Myocyte (in vitro differentiated cells): ENCODE measurements at places on chromosomes 7 and 10. TPM values are rescaled to one million over a fixed set of nuclear protein-coding genes. Genes with fewer than 3 reads are reported as not detected.

DNA sequence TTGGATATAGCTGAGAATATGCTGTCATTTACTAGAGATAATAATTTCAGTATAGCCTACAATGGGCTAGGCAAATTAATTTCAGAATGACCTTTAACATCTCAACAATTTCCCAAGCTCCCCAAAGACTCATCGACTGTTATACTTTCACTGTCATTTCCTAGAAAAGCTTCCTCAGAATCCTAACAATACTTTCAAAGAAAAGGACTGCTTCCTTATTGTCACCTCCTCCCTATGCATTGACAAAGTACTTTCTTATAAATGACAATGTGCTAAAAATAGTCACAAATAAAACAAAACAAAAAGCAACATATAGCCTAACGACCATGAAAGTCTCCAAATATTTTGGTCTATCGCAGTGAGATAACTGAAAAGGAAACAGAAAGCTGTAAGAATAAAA lies 272.6 kb downstream of the ELMO1 start:
- DNase-seq, result no peak

DNA sequence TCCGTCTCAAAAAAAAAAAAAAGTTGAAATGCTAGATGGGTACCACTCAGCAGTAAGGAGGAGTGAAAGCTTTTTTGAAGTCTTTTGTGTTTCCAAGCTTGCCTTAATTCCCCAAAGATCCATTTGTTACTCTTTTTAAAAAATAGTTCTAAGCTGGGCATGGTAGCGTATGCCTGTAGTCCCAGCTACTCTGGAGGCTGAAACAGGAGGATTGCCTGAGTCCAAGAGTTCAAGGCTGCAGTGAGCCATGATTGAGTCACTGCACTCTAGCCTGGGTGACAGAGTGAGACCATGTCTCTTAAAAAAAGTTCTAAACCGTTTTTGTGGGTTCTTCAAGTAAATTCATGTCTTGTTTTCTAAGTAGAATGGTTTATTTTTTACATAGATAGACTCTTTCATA lies 5.3 kb downstream of the TBC1D12 start:
- DNase-seq, result no peak

GRCh38 chr10:11522821-11523245 lies 88.6 kb downstream of the USP6NL start:
- no peak for DNase-seq

GRCh38 chr7:24786941-24787340 lies 29.7 kb upstream of the GSDME start:
- DNase-seq, result peak; percentile 99

DNA sequence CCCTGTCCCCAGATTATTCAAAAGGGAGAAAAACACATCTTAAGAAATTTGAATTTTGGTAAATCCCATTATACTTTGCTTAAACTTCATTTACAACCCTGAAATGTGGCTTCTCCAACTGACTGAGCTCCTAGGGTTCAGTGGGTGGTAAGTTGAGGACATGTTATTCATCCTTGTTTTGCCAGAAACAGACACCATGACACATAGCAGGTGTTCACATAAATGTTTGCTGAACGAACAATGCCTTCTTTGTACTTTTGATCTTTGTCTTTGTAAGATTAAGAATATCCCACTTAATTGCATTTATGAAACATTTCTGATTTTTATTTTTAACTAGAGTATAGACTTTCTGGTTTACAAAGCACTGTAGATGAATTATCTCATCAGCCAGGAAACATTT lies 209.7 kb downstream of the GPAM start:
- DNase-seq, result peak; percentile 11

DNA sequence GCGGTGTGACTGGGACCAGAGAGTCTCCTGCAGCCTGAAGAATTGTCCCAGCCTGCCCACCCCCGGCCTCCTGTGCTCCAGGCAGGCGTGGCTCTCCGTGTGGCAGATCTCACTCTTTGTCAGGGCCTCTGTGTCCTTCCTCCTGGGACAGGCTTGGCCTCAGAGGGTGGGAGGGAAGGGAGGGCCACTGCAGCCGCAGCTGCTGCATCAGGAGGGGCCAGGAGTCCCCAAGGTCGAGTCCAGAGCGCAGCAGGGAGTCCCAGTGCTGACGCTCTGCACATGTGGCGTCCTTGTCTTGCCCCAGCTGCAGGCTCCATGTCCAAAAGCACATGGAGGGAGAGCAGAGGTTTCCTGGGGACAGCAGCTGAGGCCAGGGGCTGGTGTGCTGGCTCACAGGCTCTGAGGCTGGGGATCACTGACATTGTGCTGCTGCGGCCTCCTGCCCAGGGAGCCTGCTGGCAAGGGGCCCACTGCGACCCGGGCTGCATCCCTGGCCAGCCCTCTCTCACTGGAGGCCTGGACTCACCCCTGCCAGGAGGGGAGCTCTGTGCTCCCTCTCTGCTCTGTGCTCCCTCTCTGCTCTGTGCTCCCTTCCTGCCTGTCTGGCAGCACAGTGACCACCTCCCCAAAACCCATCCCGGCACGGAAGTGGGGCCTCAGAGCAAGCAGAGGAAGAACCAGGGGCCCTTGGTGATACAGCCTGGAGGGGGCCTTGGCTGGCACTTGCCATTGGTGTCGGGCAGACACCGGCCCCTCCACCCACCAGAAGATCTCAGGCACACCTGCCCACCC lies 114.6 kb upstream of the RET start:
- DNase-seq, result no peak

GRCh38 chr7:69864822-69865221 lies 266.5 kb downstream of the AUTS2 start:
- no peak for DNase-seq

DNA sequence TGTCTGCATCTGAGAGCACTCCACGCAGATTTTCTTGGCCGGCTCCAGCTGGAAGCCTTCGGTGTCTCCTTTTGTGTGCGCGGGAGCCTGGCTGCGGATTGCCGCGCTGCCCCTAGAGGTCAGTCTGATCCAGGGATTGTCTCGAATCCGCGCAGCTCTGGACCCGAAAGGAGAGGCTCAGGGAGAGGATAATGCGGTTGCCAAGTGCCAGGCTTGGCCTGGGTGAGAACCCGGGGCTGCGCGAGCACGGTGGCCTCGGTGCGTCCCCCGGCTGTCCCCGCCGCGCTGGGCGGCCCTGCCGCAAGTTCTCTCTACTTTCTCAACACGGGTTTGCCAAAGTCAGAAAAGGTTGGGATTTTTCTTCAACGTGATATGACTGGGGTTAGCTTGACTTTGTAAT lies 140.9 kb downstream of the ADCYAP1R1 start:
- DNase-seq, result peak; percentile 35

DNA sequence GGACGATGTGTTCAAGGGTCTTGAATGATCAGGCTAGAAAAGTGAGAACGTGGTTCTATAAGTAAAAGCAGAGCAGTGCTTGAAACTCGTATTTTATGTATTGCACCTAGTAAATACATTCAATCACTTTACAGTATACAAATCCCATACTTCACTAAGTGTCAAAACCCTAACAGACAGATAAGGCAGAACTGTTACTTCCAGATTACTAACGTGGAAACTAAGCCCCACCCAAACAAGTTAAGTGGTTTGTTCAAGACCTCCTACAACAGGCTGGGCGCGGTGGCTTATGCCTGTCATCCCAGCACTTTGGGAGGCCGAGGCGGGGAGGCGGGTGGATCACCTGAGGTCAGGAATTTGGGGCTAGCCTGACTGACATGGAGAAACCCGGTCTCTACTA lies 9.2 kb upstream of the MYO1G start:
- DNase-seq, result no peak

GRCh38 chr10:10385831-10386230 lies 631.8 kb upstream of the CELF2 start:
- no peak for DNase-seq

DNA sequence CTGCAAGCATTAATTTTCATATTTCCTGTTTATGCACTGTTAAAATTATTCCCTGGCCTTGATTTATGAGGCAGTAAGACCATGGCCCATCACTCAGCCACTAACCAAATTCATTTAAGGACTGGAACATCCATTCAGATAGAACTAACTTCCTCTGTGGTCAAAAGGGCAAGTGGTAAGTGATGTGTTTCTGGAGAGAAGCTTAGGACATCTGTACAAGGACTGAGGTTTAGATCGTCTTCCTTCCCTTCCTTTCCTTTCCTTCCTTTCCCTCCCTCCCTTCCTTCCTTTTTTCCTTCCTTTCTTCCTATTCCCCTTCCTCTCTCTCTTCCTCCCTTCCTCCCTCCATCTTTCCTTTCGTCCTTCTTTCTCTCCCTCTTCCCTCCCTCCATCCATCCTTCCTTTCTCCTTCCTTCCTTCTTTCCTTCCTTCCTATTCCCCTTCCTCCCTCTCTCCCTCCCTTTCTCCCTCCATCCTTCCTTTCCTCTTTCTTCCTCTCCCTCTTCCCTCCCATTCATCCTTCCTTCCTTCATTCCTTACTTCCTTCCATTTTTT lies 1019.4 kb downstream of the TYW1 start:
- no peak for DNase-seq

GRCh38 chr10:5765617-5766016 lies 47.6 kb downstream of the GDI2 start:
- no peak for DNase-seq

DNA sequence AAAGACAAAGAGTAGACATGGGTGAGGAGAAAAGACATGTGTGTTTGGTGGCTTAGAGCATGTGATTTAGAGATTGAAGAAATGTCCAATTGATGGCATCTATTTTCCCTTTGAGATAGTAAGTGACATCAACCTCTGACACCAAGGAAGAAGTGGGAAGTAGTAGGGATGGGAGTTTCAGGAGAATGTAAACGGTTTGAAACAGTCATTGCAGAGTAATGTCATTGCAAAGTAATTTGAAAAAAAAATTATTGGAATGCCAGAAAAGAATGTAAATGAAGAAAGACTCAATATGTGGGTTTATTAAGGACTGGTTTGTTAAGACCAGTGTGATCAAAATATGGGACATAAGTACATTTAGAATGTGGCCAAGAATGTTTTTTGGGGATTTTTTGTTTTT lies 26.6 kb downstream of the GNG11 start:
- no peak for DNase-seq

GRCh38 chr10:61701055-61701705 lies 38.5 kb downstream of the CABCOCO1 start:
- peak; percentile 8 for DNase-seq

GRCh38 chr7:159175792-159176191 lies 31.1 kb upstream of the VIPR2 start:
- DNase-seq, result no peak

DNA sequence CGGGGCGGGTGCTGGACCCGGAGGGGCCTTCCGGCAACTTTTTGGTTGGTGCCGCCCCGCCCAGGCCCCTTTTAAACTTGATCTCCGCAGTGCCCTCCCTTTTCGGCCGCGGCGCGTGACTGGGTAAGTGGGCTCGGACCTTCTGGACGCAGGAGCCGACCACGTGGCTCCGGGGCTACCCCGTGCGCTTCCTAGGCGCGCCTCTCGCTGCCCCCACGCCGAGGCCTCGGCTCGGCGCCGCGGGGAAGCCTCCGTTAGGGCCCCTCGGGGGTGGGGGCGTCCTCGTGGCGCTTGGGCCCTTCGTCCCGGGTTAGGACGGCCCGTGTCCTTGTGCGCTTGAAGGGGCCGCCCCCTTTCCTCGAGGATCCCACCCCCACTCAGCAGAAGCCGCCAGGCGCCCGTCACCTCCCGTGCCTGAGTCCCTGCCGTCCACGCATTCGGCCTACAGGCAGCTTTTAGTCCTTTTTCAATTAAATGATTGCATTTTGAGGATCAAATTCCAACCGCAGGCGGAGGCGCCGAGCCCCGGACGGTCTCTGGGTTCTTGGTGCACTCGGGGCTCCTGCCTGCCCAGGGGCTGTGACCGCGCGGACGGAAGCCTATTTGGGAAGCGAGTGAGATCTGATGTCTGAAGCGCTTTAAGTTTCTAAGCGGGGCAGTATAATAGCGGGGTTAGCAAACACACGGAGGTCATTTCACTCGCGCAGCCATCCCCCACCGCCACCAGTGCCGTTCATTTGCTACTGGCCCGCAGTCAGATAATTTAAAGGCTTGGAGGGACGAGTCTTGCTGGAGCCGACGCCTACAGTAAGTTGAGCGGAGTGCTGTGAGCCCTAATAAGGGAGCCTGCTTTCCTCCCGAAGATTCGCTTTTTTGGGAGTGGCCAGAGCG lies 31.8 kb upstream of the TOMM7 start:
- peak; percentile 97 for DNase-seq

DNA sequence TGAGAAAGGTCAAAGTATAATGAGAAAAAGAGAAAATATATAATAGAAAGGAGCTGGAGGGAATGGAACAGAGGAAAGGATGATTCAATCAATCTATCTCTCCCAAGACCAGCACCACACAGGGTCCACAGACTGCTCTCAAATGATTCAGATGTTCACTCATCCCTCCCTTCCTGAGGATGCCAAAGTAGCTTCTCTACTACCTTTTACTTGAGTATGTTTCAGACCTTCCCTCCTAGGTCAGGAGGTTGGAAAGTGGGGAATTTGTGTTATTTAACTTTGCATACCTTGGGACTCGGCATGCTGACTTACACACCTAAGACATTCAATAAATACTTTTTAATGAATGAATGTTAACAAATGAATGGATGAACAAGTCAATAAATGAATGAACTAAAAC lies 30.6 kb downstream of the CPVL start:
- DNase-seq, result no peak

DNA sequence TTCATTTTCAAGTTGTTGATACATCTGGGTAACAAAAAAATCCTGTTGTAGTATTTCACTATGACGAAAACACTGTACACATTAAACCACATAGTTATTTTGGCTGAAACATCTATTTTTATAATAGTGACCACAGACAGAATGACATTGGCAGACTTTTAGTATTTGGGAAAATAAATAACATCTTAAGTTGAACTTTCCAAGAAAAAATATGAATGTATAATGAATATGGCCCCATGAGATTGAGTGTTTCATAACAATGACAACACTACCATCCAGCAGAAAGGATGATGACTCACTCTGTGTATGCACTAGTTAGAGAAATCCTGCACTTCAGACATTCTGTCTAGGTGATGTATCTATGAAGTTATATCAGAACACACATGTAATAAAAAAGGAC lies 118.1 kb downstream of the SEMA3D start:
- peak; percentile 10 for DNase-seq

- DNase-seq, result no peak
Measured at GRCh38 chr10:99528494-99529441, 4.0 kb upstream of the NKX2-3 start.

The GPR158 gene
- 1.8 and 2.2 TPM in 2 replicates for total RNA-seq

The GRM8 gene
- 0.72 and 0.99 TPM in 2 replicates for total RNA-seq

The DPP6 gene
- total RNA-seq, result not detected in 2 replicates

The SKIDA1 gene
- total RNA-seq, result 0.26 and 0.37 TPM in 2 replicates

The UPP1 gene
- total RNA-seq, result 7.5 and 7.7 TPM in 2 replicates

The AASS gene
- 20.1 and 23.6 TPM in 2 replicates for total RNA-seq

The GCK gene
- 0.13 TPM in 1 of 2 replicates, not detected in the other for total RNA-seq

The SUN3 gene
- total RNA-seq, result 0.32 TPM in 1 of 2 replicates, not detected in the other

The ATG9B gene
- 0.11 and 0.21 TPM in 2 replicates for total RNA-seq

The GOT1 gene
- 25.2 and 53.3 TPM in 2 replicates for total RNA-seq

The SND1 gene
- 177 and 218 TPM in 2 replicates for total RNA-seq
